ENCODE measurements at places on chromosomes 12 and 14. TPM values are rescaled to one million over a fixed set of nuclear protein-coding genes. Genes with fewer than 3 reads are reported as not detected.

Gene HOTAIR
- not detected for total RNA-seq

Gene CLEC1A
- total RNA-seq = not detected

Gene FAM90A1
- not detected for total RNA-seq

Gene ESR2
- 0.29 TPM for total RNA-seq

Gene PAWR
- total RNA-seq = 92.3 TPM

Gene PZP
- total RNA-seq = 0.24 TPM

Gene KRT6C
- total RNA-seq = not detected

Gene PLA2G1B
- total RNA-seq = not detected

Gene PTPRQ
- 0.19 TPM for total RNA-seq

Gene PRKD1
- 29.9 TPM for total RNA-seq

Gene RNASE11
- total RNA-seq = not detected

Gene TMPRSS12
- not detected for total RNA-seq

Gene PLEKHD1
- total RNA-seq = 2.0 TPM

All from progenitor cell of endocrine pancreas (in vitro differentiated cells).